ENCODE measurements at places on chromosomes 13 and 19.

DNA sequence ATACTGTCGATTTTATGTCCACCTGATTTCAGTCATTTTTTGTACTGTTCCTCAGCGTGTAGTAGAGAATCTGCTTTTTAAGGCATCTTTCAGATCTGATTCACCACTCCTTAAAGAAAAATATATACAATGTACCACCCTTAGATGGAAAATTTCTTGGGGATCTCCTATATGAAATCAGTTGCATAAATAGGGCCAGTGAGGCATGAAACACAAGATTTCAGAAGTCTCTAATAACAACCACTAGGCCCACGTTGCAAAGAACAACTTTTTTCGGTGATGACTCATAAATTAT, 1.4 kb downstream of the USP12 start:
- no peak for DNase-seq

DNA sequence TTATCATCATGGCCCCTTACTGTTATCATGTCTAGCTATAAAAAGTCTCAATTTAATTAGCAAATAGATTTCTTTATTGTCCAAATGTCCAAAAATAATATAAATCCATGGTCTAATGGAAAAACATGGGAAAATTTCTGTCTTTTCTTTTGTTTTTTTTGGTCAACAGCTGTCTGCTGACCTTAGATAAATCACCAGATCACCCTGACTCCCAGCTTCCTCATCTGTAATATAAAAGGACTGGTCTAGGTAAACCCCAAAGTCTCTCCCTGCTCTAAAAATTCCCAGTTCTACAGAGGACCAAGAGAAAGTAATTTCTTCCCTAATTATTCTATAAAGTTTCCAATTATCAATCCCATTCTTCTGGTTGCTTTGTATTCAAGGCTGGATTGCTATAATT, 30.7 kb upstream of the RCBTB2 start:
- no peak for DNase-seq

DNA sequence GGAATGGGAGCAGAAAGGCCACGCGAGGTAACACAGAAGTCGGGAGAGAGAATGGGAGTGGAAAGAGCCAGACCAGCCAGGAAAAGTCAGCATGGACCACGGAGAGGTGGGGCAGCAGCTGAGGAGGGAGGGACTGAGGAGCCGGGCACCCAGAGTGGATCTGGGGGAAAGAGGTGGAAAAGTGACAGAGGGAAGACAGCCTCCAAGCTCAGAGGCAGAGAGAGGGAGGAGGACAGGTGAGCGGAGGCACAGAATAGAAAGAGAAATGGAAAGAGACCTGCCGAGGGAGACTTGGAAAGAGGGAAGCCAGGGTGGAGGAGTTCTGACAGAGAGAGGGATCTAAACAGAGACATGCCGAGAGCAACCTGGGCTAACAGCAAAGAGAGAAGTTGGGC, 1.6 kb downstream of the GRIK5 start:
- no peak for DNase-seq

- no peak for DNase-seq
These were observed 107.7 kb downstream of the PTPRS start for GRCh38 chr19:5232798-5233505.

GRCh38 chr19:21638776-21639175, 128.6 kb downstream of the ZNF100 start:
- DNase-seq, result no peak

DNA sequence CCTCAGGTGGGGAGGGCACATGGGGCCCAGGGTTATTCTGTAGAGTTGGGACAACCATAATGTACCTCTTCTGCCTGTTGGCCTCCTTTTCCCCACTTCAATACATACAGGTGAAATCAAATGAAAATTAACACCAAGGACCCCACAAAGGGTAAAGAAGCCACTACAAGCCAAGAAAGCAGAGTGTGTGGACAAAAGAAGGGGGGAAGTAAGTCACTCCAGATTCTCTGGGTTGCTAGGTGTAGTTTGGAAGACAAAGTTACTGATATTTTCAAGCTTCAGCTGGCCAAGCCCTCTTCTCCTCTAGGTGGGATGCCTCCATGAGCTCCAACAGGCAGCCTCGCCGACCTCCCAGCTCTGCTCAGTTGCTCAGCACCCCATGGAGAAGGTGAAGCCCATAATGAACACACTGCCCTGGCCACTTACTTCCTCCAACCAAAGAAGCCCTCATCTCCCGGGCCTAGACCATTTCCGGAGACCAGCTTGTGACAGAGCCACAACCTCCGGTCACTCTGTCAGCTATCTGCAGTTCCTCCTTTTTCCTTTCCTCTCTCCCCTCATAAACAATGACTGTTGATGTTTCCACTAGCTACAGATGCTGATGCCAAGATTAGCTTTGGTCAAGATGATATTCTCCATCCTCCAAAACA, 66.8 kb upstream of the MED4 start:
- DNase-seq, result no peak

DNA sequence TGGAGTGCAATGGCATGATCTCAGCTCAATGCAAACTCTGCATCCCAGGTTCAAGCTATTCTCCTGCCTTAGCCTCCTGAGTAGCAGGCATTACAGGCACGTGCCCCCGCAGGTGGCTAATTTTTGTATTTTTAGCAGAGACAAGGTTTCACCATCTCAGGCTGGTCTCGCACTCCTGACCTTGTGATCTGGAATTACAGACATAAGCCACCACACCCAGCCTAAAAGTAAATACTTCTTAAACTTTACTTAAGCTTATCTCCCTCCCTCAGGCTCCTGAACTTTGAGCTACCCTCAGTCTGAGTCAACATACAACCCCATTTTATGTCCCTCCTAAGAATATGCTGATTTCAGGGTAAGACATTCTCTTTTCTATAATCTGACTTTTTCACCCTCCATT, 66.1 kb downstream of the ZNF486 start:
- no peak for DNase-seq

GRCh38 chr13:30021611-30022010, 171.2 kb upstream of the UBL3 start:
- DNase-seq, result no peak

DNA sequence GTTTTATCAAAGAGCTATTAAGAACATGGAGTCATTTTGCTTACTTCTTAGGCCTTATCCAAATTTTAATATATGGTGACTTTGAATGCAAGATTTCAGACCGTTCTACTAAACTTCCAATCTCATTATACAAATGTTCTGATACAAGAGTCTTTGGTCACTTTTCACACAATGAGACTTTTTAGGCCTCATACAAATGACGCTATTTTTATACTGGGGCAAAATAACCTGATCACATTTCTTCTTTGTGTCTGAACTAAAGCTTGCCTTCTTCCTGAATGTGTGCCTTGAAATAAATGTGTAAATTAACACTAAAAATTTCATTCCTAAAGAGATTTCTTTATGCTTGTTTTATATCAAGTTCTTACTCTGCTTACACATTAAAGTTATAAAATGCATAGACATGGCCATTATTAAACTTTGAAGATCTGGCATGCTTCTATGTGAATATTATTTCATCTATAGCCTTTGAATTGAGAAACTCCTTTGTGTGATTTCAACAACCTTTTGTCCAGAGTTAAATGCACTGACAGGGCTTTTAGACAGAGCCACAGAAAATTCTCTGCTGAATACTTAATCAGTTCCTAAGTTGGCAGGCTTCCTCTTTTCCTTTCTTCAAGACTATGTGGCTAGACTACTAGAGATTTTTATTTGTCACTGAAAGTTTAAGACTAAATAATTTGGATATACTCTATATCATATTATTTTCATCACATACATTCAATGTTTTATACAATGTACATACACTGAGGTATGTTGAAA, 86.1 kb downstream of the EDNRB start:
- no peak for DNase-seq

- no peak for DNase-seq
These were observed 653.1 kb downstream of the LIG4 start for GRCh38 chr13:107562203-107562602.

DNA sequence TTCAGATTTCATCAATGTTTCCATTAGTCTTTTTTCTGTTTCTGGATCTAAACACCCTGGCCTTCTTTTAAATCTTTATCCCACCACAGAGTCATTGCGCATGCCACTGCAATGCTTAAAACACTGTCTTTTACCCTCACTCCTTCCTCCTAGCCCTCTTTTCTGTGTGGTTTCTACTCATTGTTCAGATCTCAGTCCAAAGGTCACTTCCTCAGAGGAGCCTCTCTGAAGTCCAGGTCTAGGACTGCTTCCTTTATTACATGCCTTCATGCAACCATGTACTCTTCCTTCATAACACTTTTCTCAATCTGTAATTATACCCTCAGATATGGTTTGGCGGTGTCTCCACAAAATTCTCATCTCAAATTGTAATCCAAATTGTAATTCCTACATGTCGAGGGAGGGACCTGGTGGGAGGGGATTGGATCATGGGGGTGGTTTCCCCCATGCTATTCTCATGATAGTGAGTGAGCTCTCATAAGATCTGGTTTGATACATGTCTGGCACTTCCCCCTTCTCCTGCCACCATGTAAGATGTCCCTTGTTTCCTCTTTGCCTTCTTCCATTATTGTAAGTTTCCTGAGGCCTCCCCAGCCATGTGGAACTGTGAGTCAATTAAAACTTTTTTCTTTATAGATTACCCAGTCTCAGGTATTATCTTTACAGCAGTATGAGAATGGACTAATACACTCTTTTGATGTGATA, 808.9 kb downstream of the DIAPH3 start:
- no peak for DNase-seq

- no peak for DNase-seq
These were observed 6.0 kb upstream of the RABAC1 start for GRCh38 chr19:41965106-41965505.

GRCh38 chr13:34589581-34589980, 352.5 kb upstream of the NBEA start:
- no peak for DNase-seq

- no peak for DNase-seq
These were observed 25.6 kb downstream of the TMEM255B start for GRCh38 chr13:113784645-113785024.

- no peak for DNase-seq
These were observed 98.0 kb downstream of the ESD start for GRCh38 chr13:46698910-46699460.

- DNase-seq, result no peak
These were observed 670 bp downstream of the MAP2K7 start for GRCh38 chr19:7904074-7905020.

- no peak for DNase-seq
These were observed 48.1 kb upstream of the RAP2A start for GRCh38 chr13:97385854-97386253.

- no peak for DNase-seq
These were observed 27.2 kb upstream of the NAPA start for GRCh38 chr19:47542030-47542475.
